Stimulated activated CD8-positive, alpha-beta memory T cell treated with anti-CD3 and anti-CD28 coated beads, Interleukin-4, amount 100 ng/mL, for 1 hour (primary cell): ENCODE measurements at places on chromosomes 7 and 10.

DNA sequence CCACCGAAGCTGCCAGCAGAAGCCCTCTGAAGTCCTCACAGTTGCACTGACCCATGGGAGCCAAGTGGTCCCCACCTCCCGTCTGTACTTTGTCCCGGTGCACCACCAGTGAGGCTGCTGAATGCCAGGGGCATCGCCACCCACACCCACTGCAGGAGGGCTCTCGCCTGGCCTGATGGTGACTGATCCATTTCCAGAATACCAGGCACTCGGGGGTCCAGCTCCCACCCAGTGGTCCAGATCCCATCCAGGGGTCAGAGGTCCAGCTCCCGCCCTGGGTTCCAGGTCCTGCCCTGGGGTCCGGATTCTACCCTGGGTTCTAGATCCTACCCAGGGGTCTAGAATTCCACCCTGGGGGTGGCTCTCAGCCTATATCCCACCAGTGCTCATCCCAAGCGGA lies 9.1 kb upstream of the JAKMIP3 start:
- no peak for DNase-seq

DNA sequence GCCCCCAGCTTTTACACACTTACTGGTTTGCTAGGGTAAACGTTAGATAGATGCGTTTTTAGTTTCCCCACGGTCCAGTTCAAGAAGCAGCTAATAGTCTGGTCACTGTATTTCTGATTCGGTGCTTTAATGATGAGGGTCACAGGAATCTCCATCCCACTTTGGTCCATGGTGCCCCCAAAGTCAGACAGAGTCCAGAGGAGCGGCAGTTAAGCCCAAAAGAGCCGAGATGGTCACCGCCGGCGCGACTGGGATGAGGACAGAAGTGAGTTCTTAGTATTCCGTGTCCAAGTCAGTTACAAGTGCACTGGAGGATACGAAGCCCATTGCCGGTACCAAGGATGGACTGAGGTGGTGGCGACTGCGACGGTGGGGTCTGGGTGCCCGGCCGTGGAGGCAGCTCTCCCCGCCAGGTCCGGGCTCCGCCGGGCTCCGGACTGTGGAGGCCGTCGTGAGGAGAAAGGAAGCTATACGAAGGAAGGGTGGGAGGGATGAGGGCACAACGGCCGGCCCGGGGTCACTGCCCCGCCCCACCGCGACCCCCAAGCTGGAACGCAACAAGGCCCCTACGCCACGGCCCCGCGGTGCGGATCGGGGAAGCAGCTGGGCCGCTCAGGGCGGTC lies 663 bp downstream of the HERPUD2 start:
- no peak for DNase-seq

- DNase-seq = no peak
These were observed 93.3 kb downstream of the BMS1 start for GRCh38 chr10:42875798-42876341.

DNA sequence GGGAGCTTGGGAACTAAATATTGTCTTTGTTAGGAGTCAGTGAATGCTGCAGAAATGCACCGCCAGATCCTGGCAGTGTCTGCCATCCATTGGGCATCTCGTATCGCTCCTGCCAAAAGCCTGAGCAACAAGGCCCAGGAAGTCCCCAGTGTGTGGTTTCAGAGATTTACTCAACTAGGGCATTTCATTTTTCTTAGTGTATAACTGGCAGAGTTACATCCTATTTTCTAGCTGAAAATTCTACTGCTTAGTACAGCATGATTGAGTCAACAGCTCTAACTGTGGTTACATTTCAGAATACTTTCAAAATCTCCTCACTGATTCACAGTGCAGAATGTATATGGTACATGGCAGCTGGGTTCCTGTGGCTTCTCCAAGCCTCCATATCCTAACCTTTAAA lies 95.8 kb upstream of the CREB5 start:
- DNase-seq = no peak

DNA sequence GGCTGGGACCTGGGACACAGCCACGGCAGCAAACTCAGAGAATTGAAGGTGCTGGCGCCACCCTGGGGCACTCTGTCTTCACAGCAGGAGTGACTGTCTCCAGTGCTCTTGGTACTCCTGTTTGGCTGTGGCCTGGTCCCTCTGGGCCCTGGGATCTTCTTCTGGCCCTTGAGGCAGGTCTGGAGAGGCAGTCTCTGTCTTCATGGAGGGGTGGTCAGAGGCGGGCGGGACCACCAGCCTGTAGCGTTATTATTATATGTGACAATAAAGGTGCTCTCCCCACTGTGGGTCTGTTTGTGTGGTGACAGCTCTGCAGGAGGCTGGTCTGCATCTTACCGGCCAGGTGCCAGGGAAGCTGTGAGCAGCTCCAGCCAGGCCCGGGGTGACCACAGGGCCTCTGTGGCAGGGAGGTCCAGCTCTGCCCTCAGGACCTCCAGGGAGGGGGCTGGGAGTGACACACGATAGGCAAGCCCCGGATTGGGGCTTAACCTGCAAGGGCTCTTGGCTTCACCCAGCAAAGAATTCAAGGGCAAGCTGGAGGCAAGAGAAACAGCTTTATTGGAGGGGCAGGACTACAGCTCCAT lies 70.3 kb downstream of the MYL10 start:
- no peak for DNase-seq

DNA sequence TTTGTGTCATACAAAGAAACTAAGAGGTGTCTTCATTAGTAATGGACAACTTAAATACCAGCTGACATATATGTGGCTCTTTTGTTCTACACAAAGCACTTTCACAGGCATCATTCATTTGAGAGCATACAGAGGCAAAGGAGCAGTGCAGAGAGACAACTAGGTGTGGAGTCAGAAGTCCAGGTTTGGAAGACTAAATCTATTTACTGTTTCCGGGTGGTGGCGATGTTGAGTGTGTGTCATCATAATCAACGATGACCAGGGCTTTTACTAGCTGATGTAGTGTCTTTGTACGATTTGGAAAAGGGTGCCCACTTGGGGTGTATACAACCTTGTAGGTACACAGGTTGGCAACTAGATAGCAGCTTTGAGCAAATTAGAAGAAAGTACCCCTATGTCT lies 195.5 kb upstream of the CCDC6 start:
- no peak for DNase-seq

DNA sequence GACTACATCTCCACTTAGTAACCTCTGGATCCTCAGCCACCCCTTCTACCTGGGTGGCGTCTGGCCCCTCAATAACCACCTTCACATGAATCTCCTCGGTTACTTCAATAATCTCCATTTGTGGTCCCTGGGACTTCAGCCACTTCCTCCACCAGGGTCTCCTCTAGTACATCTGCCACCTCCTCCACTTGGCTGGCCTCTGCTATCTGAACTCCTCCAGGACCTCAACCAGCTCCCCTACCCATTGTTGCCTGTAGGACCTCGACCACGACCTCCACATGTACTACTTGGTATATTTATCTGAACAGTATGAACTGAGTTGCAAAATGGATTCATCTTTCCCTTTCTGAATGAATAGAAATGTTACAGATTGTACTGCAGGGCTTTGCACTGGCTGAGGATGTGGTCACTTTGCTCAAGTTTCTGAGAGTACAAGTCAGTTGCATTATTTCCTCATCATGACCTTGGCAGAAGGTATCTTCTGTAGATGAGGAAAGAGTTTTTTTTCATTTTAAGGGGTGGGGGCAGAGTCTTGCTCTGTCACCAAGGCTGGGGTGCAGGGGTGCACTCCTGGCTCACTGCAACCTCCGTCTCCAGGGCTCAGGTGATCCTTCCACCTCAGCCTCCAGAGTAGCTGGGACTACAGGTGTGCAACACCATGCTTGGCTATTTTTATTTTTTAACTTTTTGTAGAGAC lies 36.0 kb downstream of the MAT1A start:
- DNase-seq = no peak

GRCh38 chr7:113628948-113629847 lies 289.6 kb downstream of the PPP1R3A start:
- DNase-seq = no peak

DNA sequence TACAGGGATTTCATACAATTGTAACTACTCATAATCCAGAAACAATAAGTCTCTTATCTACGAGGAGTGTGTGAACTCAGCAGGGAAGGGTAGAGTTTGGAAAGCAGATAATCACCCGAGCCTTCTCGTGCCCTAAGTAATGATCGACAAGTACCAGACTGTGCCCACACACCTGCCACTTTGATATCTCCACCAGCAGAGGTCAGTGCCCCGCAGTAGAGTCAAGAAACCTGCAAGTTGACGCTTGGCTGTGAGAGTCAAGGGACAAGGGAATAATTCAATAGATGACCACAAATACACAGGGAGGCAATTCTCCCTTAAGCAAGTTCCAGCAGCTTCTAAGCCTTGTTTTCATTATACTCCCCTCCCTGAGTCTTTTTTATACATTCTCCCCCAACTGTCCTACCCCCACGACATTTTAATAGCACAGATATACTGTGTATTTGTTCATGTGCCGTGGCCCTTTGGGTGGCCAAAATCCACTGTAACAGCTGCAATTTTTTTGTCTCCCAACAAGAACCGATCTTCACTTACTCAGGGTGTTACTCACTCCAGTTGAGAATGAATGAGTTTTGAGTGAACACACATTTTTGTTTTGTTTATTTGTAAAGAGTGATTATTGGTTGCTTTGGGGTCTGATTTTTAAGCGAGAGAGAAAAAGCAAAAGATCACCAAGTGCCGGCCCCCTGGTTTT lies 106.9 kb upstream of the RHEB start:
- DNase-seq = peak; percentile 4

DNA sequence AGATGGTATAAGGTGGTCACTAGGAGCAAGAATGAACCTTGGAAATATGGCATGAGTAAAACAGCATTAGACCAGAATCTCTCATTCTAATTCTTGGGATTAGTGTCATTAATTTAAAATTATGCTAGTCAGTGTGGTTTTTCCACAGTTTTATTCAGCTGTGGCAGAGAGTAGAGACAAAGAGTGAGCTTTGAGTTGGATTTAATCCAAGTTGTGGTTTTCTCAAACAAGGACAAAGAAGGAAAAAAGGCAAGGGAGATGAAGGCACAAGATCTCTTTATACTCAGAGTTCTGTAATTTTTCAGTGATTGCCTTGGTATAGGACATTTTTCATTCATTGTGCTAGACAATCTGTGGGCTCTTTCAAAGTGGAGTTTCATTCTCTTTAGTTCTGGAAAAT lies 28.2 kb upstream of the AKAP9 start:
- DNase-seq = no peak

DNA sequence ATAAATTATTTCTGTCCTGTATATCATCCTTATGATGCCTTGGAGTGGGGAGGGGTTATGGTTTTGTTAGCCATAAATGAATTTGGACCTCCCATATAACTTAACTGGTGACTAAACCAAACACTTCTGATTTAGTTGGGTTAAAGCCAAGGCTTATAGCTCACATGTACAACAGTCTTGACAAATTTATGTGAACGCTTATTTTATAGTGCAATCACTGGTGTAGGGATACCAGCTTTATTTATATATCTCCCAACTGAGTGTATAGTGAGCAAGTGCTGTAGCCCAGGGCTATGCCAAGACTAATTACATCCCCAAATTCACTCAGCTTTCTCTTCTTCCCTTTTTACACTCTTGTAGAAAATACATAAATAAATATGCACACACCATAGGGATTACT lies 956.2 kb downstream of the SORCS3 start:
- DNase-seq = no peak

- no peak for DNase-seq
These were observed 50.3 kb downstream of the ICA1 start for GRCh38 chr7:8211725-8212096.

DNA sequence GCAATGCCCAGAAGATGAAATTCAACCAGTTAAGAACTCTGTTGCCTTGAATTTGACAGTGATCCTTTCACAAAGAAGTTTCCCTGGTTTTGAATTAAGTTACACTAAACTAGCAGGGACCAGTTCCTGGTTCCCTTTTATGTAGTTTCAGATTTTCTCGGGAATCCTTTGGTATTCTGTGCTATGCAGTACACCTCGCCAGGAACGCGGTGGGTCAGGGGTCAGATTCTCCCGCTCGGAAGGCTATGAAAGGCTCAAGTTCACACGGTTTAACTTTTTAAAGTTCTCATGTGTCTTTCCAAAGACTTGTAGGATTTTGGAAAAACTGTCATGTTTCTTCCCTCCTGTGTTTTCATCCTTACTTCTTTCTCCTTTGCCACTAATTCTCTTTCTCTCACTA lies 104.7 kb upstream of the PRR15 start:
- no peak for DNase-seq

DNA sequence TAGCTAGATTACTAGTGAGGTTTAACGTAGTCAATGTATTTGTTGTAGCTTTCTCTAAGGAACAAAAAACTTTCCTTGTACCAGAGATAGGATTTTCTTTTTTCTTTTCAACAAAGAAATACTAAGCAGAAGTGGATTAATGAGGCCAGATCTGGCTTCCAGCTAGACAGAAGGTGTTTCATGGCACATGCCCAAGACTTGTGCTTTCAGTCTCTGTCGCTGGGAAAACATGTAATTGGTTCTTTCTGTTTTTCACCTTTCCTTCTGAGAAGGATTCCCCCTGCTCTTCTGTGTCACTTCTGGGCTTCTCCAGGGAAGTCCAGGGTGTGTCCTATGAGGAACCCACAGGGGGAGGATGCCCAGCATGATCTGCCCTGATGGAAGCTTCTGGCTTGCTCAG lies 492.2 kb downstream of the CCSER2 start:
- DNase-seq = no peak

DNA sequence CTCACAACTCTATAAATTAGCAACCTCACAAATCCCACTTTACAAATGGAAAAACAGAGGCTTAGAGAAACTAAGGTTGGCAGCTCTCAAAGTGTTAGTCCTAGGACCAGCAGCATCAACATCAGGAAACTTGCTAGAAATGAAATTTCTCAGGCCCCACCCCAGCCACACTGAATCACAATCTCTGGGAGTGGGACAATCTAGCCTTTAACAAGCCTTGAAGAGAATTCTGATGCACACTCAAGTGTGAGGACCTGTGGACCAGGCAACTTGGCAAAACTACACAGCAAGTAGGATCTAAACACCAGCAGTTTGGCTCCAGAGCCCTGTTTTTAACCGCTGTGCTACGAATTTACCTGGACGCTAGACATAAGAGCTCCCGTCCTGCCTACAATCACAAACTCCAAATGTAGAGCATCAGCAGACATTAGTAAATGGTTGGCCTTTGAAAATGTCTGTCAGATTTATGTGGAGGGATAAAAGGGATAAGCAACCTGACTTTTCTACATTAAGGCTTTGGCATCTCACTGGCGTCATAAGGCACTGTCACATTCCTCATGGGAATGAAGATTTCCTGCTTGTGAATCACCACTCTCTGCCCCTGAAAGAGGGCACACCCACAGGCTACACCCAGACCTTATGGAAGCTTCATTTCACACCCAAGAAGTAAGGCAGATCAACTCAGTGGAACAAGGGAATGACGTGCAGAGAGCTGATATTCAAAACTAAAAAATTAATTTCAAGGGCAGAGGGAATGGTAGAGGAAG lies 34.5 kb downstream of the PPP1R3C start:
- DNase-seq = no peak
